ENCODE measurements at places on chromosomes 2 and 18.

DNA sequence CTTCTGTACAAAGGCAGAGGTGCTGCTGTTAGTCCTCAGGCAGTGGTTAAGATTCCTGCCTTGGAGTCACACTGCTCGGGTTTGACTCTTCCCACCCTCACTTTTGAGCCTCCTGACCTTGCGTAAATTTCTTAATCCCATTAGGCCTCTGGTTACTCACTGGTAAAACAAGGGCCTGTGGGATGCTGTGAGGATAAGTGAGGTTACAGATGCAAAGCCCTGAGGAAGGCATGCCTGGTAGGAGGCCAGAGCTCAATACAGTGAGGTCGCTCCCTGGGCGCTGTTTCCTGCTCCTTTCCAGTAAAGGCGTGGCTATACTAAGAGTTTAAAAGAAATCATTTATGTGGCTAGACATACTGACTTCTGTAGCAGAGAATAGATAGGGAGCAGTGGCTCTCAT is 127.5 kb upstream of the TMEM200C start:
- DNase-seq: no peak

GRCh38 chr2:106030287-106031268 is 163.5 kb downstream of the UXS1 start:
- DNase-seq: peak; percentile 58

DNA sequence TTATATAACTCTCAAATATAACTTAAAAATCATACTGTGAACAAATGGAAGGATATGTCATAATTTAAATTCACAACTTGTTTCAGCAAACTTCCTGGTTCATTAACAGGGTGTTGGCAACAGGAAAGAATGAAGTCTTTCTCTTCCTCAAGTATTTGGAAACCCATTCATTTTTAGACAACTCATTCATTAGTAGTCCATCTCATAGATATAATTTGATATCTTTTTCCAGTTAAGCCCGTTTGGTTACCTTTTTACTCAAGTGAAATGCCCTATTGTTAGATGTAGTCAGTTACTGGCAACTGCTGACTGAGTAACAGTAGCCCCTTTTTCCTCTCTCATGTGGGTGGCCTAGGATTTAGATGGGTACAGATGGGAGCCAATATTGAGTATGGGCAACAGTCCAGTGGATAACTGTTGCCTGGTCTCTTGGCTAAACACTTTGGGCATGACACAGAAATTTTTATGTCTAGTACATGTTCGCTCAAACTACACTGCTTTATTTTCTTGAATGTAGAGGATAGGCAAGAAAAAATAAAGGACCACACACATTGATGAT is 4.6 kb upstream of the UGP2 start:
- no peak for DNase-seq

- no peak for DNase-seq
Measured at GRCh38 chr18:61541673-61542072, 208.4 kb downstream of the CDH20 start.

DNA sequence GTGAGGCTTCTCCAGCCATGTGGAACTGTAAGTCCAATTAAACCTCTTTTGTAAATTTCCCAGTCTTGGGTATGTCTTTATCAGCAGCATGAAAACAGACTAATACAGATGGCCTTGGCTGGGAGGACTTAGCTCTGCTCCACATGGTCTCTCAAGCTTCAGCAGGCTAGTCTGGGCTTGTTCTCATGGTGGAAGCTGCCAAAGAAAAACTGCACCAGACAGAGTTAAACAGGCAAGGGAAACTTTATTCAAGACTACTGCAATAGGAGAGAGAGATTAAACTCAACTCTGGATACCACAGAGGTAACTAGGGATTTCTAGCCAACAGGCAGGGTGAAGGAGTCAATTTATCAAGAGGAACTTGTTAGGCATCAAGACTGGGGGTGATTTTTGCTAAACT is 142.1 kb downstream of the CABLES1 start:
- no peak for DNase-seq

- DNase-seq: no peak
Measured at GRCh38 chr2:72109904-72110303, 37.8 kb downstream of the CYP26B1 start.

GRCh38 chr18:79071037-79071436 is 1.8 kb downstream of the ATP9B start:
- no peak for DNase-seq

DNA sequence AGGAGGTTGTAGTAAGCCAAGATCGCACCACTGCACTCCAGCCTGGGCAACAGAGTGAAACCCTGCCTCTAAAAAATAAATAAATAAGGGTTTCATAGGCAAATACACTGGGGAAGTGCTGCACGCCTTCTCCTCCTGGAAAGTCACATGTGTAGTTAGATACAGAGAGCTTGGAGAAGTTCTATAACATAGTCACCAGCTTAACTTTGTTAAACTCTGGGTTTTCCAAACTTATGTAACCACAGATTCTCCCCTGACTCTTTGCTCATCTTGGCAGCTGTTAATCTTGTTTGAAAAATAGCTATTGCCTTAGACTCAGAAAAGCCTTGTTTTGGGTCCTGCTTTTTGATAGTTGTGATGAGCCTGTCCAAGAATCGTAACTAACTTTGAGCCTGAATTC is 25.2 kb downstream of the KIAA2012 start:
- no peak for DNase-seq

DNA sequence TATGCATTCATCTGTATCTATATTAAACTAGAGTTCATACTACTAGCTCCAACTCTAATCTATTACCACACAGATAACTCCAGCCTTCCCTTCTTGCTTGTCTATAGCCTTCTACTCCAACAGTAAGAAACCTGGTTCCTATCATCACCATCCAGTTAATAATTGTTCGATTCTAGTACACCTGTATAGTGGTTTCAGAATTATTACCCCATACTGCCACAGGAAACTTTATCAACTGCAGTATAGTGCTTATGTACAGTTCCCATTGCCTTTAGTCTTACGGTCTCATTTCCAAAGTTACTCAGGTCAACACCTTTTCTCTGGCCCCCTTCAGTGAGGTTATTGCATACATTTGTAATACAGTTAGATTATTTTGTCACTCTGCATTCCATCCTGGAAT is 14.5 kb downstream of the METTL8 start:
- no peak for DNase-seq

- DNase-seq: peak; percentile 59
Measured at GRCh38 chr2:100142393-100142792, at the start of gene AFF3. AFF3 (minus strand) TSS chr2:100142590; CDS start chr2:100104454, 38,136 bp downstream.

DNA sequence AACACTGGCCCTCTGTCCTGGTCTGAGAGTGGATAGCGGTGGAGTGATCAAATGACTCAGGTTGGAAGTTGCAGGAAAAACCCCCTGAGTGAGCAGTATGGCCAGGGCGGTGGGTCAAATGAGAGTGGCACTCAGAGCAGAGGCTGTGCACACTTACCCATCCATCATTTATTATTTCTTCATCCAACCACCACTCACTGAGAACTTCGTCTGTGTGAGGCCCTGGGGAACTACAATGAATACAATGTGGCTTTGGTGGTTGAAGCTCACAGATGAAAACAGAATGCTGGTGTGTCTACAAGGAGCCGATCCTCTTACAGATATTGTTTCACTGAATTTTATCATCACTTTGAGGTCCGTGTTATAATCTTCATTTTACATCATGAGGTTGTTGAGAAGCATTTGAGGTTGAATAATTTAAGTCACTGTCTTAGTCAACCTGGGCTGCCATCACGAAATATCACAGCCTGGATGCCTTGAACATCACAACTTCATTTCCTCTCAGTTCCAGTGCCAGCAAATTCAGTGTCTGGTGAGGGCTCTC is 73.4 kb upstream of the ID2 start:
- peak; percentile 45 for DNase-seq

- no peak for DNase-seq
Measured at GRCh38 chr2:109542384-109542783, 71.4 kb downstream of the SEPTIN10 start.

DNA sequence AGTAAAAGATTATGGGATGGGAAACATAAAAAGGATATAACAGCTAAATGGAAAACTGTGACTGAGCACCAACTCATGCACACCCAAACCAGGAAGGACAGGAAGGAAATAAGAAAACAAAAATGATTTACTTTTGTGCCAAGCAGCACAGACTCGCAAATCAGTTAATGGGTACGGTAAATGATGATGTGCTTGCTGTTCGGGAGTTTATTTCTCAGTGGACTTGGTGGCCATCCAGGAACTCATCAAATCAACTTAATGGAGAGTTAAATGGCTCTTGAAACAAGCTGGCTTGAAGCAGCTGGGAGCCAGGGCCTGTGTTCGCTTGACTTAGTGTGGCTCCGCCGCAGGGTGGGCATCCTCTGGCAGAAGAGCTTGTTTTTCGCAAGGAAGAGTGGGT is 36.2 kb downstream of the MTCL1 start:
- DNase-seq: no peak

GRCh38 chr2:160271171-160272086 is 71.4 kb upstream of the ITGB6 start:
- DNase-seq: no peak

DNA sequence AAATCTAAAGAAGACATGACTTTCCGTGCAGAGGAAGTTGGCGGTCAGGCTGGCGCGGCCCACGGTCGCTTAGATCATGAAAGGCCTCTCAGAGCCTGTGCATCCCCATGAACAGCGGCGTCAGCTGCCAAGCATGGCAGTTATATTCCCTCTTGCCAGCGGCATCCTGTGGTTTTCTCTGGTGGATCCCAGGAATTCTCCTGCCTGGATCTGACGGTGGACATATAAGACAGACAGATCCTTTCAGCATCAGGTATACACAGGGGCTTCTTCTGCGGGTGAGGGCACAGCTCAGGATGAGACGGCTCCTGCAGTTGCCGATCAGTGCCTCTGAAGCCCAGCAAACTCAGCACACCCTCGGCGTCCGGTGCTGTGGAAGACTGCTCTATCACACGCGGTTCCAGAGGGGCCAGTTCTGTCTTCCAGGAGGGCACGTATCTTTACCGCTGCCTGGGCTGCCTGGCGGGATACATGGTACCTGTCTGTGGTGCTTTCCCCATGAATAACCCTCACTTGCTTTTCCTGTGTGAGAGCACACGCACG is 157.8 kb downstream of the LDLRAD4 start:
- DNase-seq: peak; percentile 66

DNA sequence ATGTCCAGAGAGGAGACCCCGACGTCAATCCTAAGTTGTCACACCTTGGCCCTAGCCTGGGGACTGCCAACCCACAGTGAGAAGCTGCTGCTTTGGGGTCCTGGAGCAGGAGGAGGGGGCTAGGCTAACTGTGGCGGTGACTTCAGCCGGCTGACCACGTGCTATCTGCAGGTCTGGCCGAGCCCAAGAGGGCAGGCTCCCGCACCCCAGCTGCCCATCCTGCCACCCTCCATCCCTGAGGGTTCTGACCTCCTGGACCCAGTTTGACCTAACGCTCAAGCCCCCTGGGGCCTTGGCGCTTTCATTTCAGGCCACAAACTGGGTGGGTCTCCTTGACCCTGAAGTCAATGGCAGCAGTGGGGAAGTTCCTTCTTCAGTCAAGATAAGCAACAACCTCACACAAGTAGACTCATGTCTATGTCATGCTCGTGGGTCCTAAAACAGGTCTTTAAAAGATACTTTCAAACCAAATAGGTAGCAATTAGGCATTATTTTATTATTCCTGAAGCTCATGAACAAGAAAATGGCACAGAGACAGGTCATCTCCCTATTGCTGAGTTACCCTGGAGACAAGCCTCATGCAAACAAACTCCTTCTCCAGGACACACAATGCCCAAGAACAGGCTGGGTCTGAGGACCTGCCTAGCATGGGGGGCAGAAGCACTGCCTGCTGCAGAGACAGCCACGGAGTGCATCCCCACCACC is 2.3 kb downstream of the HES6 start:
- DNase-seq: no peak

DNA sequence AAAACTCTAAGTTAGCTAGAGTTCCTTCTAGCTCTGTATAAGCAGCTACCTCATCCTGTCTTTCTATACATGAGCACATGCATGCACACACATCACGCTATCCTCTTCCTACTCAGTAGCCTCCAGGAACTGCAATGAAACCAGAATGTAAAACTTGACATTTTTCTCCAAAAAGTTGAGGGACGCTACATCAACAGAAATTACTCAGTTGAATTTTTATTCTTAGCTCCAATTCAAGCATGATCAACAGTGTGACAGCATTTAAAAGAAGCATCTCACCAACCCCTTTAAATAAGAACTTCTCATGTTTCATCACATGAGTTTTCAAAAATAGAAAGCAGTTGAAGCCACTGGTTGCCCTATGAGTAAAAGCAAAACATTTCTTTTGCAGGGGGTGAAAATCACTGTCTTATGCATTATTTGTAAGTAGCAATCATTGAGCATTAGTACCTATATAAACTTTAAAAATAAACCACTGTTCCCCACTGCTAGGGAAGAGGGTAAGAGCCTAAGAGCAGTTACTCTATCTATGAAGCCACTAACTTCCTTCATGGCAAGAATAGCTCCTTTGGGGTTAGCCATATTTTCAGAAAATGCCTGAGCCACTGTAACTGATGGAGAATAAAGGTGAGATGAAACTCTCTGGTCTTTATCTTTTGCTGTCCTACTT is 77.9 kb upstream of the ARL5A start:
- no peak for DNase-seq

- DNase-seq: no peak
Measured at GRCh38 chr18:50806208-50806616, 13.6 kb downstream of the MRO start.

DNA sequence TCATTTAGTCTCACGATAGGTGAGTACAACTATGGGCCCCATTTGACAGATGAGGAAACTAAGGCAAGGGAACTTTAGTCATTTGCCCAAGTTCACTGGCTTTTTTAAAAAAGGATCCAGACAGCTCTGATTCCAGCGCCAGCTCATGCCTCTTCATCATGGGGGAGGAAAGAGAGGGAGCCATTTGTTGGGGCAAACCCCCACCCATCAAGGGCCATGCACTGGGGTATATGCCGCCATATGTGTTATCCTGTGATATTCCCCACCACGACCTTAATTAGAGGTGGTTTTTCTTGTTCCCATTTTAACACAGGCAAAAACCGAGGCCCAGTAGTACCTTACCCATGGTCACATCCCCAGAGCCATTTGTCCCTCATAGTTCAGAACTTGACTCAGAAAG is 649 bp upstream of the GPBAR1 start:
- no peak for DNase-seq

DNA sequence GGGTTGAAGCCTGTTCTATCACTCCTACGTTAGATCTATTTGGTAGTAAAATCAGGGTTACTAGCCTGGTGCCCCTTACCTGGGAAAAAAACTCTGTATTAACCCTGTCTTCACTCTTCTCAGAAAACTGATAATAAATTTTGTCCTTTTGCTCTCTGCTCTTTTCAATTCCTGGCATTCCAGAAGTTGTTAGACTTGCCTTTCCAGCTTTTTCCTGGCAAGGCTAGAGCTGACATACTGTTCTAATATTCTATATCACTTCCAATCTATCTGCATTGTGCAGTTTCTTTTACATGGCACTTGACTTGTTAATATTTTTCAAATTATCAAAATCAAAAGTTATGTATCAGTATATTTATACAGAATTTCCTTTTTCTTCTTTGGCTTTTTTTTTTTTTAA is 162.2 kb downstream of the FIGN start:
- DNase-seq: no peak

- DNase-seq: no peak
Measured at GRCh38 chr2:231161252-231161839, 36.5 kb upstream of the HTR2B start.

- DNase-seq: no peak
Measured at GRCh38 chr18:10715791-10716190, 190.0 kb downstream of the NAPG start.

GRCh38 chr18:41025666-41026065 is 929.4 kb upstream of the PIK3C3 start:
- DNase-seq: no peak

- DNase-seq: no peak
Measured at GRCh38 chr2:167147271-167147941, 259.1 kb downstream of the XIRP2 start.

All from activated CD4-positive, alpha-beta T cell treated with anti-CD3 and anti-CD28 coated beads, Interleukin-2, amount 50 U/mL, for 48 hours (primary cell).